ENCODE measurements at places on chromosomes 11 and 22. TPM values are rescaled to one million over a fixed set of nuclear protein-coding genes. Genes with fewer than 3 reads are reported as not detected.

DEPDC7 gene
- 0.20 TPM for total RNA-seq

GLYAT gene
- total RNA-seq, result not detected

VPREB1 gene
- not detected for total RNA-seq

FOLR2 gene
- total RNA-seq, result not detected

DNA sequence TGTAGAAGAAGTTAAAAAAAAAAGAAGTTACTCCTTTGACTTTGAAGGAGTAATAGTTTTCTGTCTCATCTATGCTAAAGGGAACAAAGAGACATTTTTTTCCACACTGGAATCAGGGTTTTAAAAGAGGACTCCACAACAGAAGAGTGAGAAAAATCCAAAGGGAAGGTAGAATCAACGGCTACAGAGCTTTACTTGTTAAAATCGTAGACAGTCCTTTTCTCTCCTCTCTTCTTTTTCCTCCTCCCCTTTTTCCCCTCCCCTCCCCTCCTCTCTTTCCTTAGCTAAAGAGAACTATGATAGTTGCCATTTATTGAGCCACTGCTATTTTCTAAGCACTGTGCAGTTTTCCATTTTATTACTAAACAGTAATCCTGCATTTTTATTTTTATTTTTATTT is 29.2 kb downstream of the DDIAS start:
- no peak for DNase-seq

OVOL1 gene
- not detected for total RNA-seq

GRCh38 chr11:121650351-121651256 is 197.8 kb upstream of the SORL1-AS1 start:
- DNase-seq, result no peak

GRCh38 chr11:19306179-19306944 is 65.6 kb upstream of the E2F8 start:
- DNase-seq, result no peak

DNA sequence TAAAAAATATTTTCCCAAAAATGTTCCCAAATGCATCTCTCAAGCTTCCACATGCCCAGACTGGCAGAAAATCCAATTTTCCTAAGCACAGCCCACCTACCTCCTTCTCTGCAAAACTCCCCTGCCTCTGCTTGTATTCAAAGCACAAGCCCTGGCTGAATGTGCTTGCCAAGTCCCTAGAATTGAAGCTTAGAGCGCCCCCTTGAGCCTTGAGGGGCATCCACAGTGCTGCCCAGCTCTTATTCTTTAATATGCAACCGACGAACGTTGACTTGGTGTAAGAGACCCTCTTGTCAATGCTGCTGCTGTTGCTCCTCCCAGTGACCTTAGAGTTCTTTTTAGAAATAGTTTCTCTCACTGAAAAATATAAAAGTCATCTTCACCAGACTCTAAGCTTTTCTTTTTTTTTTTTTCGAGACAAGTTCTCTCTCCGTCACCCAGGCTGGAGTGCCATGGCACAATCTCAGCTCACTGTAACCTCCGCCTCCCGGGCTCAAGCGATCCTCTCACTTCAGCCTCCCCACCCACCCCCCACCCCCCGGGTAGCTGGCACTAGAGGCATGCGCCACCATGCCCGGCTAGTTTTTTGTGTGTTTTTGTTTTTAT is 63.5 kb upstream of the CAPRIN1 start:
- peak; percentile 88 for DNase-seq

SYCE3 gene
- not detected for total RNA-seq

SERHL2 gene
- 3.8 TPM for total RNA-seq

DNA sequence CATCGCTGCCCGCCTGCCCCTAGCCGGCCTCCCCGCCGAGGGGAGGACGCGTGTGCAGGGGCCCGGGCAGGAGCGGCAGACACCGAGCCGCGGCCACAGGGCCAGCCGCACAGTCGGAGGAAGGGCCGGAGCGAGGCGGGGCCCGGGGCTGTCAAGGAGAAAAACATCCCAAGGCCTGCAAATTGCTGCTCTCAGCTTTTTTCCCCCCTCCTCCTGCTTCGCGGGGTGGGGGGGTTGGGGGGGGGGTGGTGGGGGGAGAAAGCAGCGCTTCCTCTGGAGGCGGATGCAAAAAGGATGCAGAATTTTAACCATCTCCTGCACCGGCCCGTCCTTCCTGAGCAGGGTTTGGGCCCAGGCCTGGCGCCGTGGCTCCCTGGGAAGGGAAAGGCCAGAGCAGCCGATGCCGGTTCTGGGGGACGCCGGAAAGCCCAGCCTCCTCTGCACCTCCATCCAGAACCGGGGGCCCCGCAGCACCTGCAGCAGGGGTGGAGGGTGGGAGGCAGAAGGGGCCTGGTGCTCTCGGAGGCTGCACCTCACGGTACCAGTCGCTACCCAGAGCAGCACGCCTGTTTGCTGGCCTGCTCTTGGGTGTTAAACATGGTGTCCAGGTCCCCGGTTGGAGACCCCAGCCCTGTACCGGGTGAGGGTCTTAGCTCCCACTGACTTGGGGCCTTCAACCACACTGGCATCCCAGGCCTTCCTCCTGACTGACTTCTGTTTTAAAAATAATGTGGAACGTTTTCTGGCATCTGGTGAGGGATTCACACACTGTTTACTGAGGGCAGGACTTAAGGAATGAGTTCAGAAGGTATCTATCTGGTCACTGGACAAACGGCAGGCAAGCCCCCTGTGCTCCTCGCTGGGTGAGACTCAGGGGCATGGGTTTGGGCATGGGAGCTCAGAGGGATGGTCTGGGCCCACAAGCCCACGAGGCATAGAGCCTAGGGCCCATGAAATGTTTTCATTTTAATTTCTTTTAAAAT is 77.4 kb upstream of the WNT7B start:
- peak; percentile 84 for DNase-seq

OR8G5 gene
- total RNA-seq, result not detected

C1QTNF4 gene
- total RNA-seq, result 0.40 TPM

OR2D2 gene
- not detected for total RNA-seq

DNA sequence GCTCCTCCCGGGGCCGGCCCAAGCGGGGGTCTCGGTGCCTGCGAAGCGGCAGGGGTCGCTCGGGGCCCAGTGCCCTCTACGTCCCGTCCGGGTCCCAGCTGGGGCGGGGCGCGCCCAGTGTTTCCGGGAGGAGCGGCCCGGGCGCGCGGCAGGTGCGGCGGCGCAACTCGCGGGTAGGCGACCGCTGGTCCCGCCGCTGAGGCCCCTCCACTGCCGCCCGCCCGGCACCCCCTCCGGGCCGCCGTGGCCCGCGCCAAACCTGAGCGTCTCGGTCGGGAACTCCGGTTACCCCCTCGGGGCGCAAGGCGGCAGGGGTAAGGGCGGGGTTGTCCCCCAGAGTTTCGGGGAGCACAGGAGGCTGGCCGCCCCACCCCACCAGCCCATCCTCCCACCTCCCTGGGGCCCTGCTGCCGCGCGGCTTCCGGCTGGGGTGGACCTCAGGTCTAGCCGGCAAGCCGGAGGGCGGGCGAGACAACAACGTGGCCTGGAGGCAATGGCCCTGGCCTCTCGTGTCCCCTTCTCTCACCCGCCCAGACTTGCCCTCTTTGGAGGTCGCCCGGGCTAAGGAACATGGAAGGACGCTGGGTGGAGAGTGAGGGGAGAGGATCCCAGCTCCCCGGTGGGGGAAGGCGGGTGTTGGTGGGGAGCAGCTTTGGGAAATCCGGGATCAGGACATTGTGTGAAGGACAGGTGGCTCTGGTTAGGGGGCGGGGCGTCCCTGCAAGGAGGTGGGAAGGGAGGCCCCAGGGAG is 398 bp upstream of the CRACR2B start:
- DNase-seq, result no peak

- no peak for DNase-seq
These were observed 2.0 kb upstream of the TSSK2 start for GRCh38 chr22:19128946-19129727.

- DNase-seq, result no peak
These were observed 722 bp downstream of the IFITM10 start for GRCh38 chr11:1749395-1750351.

GRCh38 chr22:38069372-38070249 is 12.4 kb downstream of the PICK1 start:
- DNase-seq, result peak; percentile 85

GRCh38 chr11:105399511-105399910 is 210.4 kb upstream of the GRIA4 start:
- no peak for DNase-seq

DNA sequence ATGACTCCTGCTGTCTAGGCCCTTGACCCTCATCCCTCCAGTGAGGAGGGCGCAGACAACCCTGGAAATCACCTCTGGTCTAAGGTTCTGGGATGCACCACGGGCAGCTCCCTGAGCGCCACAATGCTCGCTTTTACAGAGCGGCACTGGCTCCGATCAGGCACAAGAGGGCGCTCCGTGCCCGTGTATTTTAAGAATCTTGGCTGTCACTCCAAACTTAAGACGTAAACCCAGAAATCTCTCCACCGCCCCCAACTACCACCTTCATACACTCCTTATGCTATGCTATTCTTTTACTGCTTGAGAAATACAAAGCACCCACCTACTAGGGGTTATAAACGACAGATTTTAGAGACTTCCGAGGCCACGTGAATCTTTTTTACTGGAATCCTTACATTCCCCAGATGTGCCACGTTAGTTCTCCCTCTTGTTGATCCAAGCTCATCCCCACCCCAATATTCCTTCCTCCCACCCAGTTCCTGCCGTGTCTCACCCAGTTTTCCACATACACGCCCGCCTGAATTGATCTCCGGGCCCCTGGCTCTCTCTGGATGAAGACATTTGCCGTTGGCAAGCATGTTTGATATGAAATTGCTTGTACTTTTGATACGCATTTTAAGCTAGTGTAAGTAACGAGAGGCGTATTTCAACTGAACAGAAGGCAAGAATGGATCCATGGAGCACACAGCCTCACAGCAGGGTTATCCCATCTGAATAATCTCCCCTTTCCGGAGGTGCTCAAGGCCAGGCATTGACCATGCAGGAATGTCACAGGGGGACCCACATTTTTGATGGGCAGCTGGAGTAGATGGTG is 453.5 kb downstream of the OPCML start:
- peak; percentile 44 for DNase-seq

PTPRCAP gene
- total RNA-seq, result not detected

- no peak for DNase-seq
These were observed 24.2 kb downstream of the SGSM3 start for GRCh38 chr22:40394607-40395006.

GRCh38 chr11:124896071-124896750 is 1.5 kb downstream of the ROBO4 start:
- no peak for DNase-seq

DNA sequence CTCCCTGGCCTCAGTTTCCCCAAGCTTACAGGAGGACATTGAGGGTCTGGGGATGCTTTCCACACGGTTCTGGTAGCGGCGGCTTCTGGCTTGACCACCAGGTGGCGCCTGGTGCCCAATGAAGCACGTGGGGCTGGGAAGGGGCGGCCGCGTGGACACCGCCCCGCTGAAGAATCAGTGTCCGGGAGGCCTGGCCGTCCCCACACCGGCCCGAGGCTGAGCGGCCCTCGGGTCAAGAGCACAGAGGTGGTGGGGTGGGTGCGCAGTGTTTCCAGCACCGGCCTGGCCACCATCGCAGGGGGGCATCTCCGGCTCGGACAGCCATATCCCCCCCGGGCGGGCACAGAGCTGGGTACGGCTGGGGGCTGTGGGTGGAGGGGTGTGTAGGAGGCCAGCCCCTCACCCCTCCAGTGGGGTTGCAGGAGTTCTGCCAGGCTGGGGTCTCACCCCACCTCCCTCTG is 27.8 kb upstream of the PPARA start:
- peak; percentile 78 for DNase-seq

PPFIA1 gene
- total RNA-seq, result 23.8 TPM

- peak; percentile 90 for DNase-seq
These were observed 19.4 kb upstream of the TSKU start for GRCh38 chr11:76763573-76764346.

DNA sequence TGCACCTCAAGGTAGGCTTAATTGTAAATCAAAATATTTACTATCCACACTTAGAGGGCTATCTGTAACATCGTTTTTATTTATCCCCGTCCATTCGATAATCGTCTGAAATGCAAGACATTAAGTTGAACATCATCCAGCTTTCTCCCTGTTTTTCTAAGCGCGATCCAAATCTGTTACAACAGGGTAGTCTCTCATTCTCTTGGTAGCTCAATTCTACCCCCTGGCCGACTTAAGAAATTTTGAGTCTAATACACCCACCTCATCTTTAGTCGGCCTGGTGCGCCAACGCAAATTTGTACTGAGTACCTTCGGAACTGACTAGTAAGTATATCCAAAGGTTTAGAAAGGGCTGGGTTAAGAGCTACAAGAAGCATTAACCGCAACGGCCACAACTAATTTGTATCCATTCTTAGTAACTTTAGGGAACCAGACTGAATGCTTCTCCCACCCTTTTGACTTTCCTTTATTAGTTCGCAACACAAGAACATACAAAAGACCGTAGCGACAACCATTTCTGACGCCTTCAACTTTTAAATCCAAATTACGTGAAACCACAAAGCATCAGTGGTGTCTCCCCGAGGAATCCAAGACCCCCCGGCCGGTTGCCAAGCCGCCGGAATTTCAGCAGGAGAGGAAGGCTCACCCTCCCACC is 1.0 kb upstream of the ZNF143 start:
- DNase-seq, result peak; percentile 63

OLFML1 gene
- under 0.01 TPM for total RNA-seq

GRCh38 chr11:135075740-135076139 is 663.7 kb upstream of the B3GAT1 start:
- DNase-seq, result peak; percentile 77

KDM4E gene
- total RNA-seq, result not detected

DNA sequence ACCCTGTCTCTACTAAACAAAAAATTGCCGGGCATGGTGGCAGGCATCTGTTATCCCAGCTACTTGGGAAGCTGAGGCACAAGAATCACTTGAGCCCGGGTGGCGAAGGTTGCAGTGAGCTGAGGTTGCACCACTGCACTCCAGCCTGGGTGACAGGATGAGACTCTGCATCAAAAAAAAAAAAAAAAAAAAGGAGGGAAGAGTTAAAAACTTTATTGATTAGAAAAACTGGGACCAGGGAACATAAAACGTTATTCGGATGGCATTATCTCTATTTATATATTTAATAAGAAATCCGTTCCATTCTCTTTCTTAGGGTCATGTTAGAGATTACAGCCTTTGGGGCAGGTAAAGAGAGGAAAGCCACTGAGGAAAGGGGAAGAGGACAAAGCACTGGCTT is 197.5 kb downstream of the BCR start:
- DNase-seq, result no peak

DNA sequence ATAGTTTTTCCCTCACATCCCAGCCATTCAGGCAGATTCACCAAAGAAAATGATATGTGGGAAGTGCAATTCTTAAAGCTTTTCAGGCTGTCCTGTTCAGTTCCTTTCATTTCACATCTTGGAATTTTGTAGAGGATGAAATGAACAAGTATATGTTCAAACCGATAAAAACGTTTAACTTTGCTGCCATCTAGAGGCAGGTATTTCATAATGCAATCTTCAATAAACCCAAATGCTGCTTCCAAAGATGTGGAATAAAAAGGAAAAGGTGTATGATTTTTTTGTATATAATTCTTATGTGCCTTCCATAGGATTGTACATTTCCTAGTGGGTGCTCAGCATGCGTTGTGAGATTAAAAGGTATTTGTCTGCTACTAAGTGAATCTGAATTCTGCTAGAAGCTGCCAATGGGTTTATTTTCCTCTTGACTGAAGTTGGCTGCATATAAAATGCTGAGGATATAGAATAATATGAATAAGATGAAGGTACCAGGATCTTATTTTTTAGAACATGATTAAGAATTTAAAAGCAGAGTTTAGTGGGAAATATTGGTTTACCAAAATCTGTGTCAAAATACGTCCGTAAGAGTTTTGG is 199.3 kb downstream of the PGR start:
- DNase-seq, result peak; percentile 73

- no peak for DNase-seq
These were observed 125.3 kb upstream of the MTNR1B start for GRCh38 chr11:92844197-92844596.
